MG63 (cell line): ENCODE measurements at places on chromosomes 5 and 9. TPM values are rescaled to one million over a fixed set of nuclear protein-coding genes. Genes with fewer than 3 reads are reported as not detected.

ENTR1 gene
- total RNA-seq = 65.6 and 95.9 TPM in 2 replicates

NIPBL gene
- 10.6 and 21.7 TPM in 2 replicates for total RNA-seq

PRUNE2 gene
- 2.7 and 24.2 TPM in 2 replicates for total RNA-seq

DNA sequence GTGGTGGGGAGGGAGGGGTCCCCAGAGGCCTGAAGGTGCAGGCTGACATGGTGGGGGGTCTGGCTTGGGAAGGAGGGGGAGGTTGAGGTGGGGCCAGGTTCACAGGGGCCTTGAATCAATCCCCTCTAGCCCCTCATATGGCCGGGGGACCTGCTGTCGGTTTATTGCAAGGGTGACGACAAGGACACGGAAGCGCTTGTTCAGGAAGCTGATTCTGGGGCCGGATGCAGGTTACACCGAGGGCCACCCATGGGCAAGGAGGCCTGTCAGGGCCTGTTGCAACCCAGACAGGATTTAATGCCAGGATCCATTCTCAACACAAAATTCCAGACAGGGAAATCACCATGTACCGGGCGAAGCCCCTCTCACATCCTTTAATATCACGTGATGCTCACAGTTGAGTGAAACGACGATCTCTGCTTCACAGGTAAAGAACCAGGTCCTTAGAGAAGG, 41.6 kb upstream of the SYNPO start:
- no peak for DNase-seq

GRCh38 chr5:173069671-173070070, 13.5 kb downstream of the CREBRF start:
- no peak for DNase-seq

GRCh38 chr9:16337322-16338029, 533.0 kb downstream of the BNC2 start:
- peak; percentile 100 for DNase-seq

GRCh38 chr5:150778517-150779396, at the start of gene SMIM3:
Gene SMIM3 (plus strand): TSS chr5:150778757. CDS start chr5:150795441, 16,684 bp downstream.
- DNase-seq = peak; percentile 89
